ENCODE measurements at places on chromosomes 7 and 10. TPM values are rescaled to one million over a fixed set of nuclear protein-coding genes. Genes with fewer than 3 reads are reported as not detected.

- DNase-seq = no peak
Observed at GRCh38 chr10:80515511-80515910, 22.2 kb upstream of the SH2D4B start.

- DNase-seq = no peak
Observed at GRCh38 chr10:101397140-101397539, 43.2 kb downstream of the BTRC start.

DNAH11 gene
- total RNA-seq = 0.05 TPM

UPK3B gene
- total RNA-seq = 1.6 TPM

GIMAP2 gene
- total RNA-seq = 26.1 TPM

- DNase-seq = no peak
Observed at GRCh38 chr10:13184730-13185514, 23.6 kb downstream of the MCM10 start.

DNA sequence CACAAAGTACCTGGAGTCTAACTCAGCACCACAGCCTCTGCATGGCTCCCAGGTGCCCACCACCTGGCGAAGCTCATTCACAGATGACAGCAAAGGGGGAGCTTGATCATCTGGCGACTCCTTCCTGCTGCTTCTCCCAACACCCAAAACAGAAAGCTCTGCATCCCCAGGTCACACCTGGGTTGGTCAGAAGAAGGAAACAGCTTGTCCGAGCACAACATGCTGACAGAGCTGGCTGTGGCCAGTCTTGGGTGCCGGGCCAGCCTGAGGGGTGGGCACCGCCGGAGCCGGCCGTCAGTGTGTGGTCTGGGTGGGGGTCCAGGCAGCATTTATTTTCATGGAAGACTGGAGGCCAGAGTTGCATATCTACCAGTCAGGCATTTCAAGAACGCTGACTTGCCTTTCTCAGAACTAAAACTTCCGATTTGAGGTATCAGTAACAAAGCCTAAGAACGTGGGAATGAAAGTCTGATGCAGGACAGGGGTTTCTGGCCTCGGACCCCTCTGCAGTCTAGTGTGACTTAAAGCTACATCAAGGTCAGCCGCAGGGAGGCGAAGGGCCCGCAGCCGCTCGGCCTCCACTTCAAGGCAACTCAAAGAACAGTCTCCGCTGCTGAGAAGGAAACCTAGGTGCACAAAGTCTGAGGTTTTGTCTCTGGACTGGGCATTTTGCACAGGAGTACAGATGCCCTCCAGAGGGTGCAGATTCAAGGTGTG lies 109.6 kb downstream of the CYTH3 start:
- DNase-seq = no peak

HGF gene
- not detected for total RNA-seq

LRIT1 gene
- total RNA-seq = not detected

WNT8B gene
- not detected for total RNA-seq

- no peak for DNase-seq
Observed at GRCh38 chr10:7407368-7408290, 3.2 kb downstream of the SFMBT2 start.

DNA sequence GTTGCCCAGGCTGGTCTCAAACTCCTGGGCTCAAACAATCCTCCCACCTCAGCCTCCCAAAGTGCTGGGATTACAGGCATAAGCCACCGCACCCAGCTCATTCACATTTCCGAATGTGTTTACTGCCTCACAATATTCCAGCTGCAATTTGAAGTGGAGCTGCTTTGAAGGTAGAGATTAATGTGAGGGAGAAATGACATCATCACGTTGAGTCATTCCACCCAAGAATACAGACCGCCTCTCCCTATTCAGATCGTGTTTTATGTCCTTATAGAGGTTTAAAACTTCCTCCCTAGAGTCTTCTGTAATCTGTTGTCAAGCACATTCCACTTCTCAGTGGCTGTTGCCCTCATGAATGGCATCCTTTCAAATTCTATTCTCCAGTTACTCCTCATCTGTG lies 100.4 kb upstream of the PDGFA start:
- no peak for DNase-seq

SDK1 gene
- total RNA-seq = 0.40 TPM

NUTM2E gene
- not detected for total RNA-seq

GRCh38 chr7:77242554-77242953 lies 42.9 kb upstream of the FGL2 start:
- no peak for DNase-seq

ERLIN1 gene
- 22.8 TPM for total RNA-seq

- DNase-seq = no peak
Observed at GRCh38 chr7:148104136-148104716, 486.3 kb upstream of the C7orf33 start.

DNA sequence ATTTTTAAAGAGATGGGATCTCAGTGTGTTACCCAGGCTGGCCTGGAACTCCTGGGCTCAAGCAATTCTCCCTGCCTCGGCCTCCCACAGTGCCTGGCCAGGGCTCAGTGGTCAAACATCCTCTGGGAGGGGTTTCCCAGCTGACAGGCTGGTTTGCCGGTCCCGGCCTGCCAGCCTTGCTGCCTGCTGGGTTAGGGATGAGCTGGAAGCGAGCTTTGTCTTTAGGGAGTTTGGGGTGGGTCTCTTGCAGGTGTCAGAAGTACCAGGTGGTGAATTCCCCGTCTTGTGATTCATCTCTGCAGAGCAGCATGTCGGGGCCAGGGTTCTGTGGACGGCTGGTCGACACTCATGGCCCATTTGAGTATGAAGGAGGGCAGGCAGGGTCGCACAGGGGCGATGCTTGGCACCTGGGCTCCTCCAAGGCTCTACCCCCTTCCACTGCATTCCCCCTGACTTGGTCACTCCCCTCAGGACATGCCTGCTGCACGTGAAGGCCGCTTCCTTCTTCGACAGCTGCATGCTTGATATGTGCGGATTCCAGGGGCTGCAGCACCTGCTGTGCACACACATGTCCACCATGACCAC lies 30.3 kb downstream of the ZAN start:
- DNase-seq = no peak

KAZALD1 gene
- 1.9 TPM for total RNA-seq

GRCh38 chr7:143345428-143345900 lies 17.0 kb downstream of the FAM131B start:
- peak; percentile 78 for DNase-seq

NAT16 gene
- total RNA-seq = not detected

RHOBTB1 gene
- total RNA-seq = 0.64 TPM

DNA sequence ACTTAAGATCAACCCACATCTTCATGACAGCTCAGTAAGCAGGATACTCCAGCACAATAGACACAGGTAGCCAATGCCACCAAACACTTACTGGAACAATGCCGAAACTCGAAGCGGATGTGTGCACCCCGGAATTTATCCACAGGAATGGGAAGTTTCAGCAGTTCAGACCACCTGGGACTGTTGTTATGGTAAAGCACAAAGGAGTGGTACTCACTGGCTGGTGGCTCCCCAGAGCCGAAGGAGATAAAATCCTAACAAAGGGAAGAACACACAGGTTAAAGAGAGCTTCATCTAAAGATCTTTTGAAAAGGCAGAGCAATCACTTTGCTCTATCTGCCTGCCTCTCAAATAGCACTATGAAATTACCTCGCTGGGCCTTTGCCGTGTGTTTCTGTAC lies 305.9 kb downstream of the DOCK4 start:
- no peak for DNase-seq

GRCh38 chr7:8146788-8147413 lies 115.1 kb downstream of the ICA1 start:
- DNase-seq = no peak

SLC26A5 gene
- total RNA-seq = not detected

- no peak for DNase-seq
Observed at GRCh38 chr7:1645071-1645409, 25.0 kb upstream of the ELFN1 start.

- DNase-seq = no peak
Observed at GRCh38 chr10:99429517-99430095, 818 bp downstream of the GOT1 start.

GRCh38 chr10:87685832-87686574 lies 26.3 kb downstream of the PAPSS2 start:
- no peak for DNase-seq

PNLIPRP3 gene
- not detected for total RNA-seq

GRCh38 chr10:14040787-14041631 lies 289.7 kb downstream of the FRMD4A start:
- no peak for DNase-seq

GRCh38 chr7:18866359-18867036 lies 250.9 kb downstream of the TWIST1 start:
- DNase-seq = no peak

BTRC gene
- total RNA-seq = 13.5 TPM

- DNase-seq = no peak
Observed at GRCh38 chr7:102834466-102834865, 78.3 kb upstream of the LRRC17 start.

DNA sequence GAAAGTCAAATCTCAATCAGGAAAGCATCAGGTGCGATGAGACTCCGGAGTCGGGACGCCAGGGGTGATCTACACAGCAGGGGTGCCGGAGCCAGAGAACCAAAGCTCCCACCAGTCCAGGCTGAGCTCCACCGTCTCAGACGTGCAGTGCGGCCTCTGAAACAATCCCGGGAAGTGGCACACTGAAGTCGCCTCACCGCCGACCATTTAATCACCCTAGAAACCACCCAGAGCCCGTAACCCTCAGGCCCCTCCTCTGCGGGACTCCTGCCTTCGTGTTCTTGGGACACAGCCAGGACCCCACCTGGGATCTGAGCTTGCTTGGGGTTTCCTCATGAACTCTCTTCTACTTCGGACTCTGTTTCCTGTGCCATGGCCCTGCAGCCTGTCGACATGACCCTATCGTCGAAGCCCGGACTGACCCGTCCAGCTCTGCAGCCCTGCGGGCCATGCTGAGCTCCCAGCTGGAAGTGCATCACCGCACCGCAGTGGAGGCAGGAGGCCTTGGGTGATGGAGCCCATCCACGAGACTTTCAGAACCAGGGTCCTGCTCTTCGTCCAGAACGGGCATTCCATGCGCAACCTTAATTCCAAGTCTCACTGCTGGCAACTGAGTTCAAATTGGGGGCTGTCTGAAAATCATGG lies 266.4 kb downstream of the PTPRN2 start:
- DNase-seq = no peak

DNA sequence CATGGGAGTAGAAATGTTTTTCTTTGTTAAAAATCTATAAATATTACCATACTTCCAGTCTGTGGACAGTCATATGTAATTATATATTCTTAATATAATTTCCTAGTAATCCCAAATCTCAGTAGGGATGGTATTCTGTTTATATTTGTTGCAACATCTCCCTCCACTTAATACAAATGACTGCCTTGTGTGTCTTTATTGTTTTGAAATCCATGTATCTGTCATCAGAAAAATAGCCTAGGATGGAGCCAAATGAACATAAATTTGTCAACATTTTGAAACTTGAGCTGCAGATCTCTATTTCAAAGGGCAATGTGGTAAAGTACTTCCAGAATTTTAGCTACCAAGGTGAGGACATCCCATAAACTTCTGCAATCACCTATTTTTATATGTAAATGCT lies 290.7 kb downstream of the TSPAN12 start:
- no peak for DNase-seq

DNA sequence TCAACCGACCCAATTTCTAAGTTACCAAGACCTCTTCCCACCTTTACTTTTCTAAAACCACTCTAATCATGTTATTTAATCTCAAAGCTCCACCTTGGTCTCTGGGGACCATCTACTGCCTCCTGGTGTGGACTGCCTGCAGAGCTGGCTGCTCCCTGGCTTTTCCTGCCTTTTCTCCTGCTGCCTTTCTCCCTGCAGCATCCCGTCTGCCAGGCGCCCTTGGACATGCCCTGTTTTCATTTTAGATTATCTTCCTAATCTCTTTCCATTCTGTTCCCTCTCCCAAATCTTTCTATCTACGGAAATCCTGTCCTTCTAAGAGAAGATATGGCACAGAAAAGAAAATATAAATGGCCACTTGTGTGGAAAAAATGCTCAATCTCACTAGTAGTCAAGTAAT lies 23.1 kb downstream of the TCAF1 start:
- DNase-seq = no peak

TAS2R3 gene
- total RNA-seq = 0.78 TPM

DNA sequence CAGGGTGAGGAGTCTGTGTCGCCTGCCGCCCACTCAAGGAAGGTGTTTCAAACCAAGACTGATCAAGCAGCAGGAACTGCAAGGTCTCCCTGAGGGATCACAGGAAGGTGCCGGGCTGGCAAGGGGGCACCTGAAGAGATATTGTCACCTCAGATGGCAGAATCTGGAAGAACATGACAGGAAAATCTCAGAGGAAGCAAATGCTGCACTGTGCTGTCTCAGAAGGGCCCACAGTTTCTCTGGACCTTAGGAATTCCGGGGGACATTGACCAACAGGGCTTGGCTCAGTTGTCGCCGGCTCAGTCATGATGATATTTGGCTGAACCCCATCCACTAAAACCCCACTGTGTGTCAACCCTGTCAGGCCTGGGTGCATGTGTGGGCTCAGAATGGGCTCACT lies 31.9 kb upstream of the GPR26 start:
- DNase-seq = no peak

GRCh38 chr7:78690174-78690573 lies 763.3 kb downstream of the MAGI2 start:
- DNase-seq = no peak

GRCh38 chr7:4182605-4183300 lies 499.3 kb upstream of the FOXK1 start:
- DNase-seq = no peak

DNA sequence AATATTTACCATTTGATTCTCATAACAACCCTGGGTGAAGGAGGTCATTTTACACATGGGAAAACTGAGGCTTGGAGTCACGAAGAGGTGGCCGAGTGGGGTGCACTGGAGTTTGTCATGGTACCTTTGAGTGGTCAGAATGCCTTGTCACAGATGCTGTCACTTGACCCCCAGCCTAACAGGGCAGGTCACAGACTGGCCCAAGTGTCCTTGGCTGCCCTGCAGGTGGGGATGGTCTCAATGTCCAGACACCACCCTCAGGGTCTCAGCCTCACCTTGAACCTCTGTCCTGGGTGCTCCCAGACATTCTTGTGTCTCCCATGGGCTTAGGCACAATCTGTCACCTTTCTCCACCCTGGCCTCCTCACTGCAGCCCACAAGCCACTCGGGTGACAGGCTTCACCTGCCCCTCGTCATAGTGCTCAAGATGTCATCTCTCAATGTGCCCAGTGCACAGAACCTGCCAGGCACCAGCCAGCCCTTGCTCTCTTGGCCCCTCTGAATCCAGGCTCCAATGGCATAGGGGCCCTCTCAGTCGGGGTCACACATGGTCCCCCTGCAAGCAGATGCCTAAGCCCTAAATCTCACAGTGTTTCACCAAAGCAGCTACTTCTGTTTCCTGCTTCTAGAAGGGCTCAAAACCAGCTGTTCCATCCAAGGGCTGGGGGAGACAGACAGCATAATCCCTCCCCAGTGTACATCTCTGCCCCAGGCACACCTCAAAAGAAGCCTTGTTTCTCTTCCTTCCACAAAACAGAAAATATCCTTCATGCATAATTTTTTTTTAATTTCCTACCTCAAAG lies 76.8 kb upstream of the NANOS1 start:
- no peak for DNase-seq

ZNF33A gene
- 29.6 TPM for total RNA-seq

- no peak for DNase-seq
Observed at GRCh38 chr7:45075871-45076796, 12.6 kb downstream of the NACAD start.
